Activated naive CD4-positive, alpha-beta T cell (primary cell): ENCODE measurements at places on chromosomes 16 and 17.

- DNase-seq, result no peak
Observed at GRCh38 chr16:58421529-58421928, 29.3 kb downstream of the GINS3 start.

- no peak for DNase-seq
Observed at GRCh38 chr17:44864831-44865230, 17.1 kb downstream of the HIGD1B start.

DNA sequence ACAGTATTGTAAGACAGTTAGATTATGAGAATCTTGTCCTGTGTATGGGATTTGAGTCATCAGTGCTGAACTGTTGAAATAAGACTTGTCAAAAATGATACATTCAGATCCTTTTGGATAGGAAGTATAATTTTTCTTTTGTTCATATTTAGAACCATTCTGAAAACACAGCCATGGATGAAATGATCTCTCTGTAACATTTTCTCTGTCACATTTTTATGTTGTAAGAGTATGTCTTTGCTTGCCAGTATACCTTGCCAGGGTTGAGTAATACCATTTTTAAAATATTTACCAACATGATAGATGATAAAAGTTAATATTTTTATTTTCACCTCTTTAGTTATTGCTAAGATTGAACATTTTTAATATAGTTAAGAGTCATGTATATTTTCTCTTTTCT is 45.0 kb downstream of the NSRP1 start:
- no peak for DNase-seq

DNA sequence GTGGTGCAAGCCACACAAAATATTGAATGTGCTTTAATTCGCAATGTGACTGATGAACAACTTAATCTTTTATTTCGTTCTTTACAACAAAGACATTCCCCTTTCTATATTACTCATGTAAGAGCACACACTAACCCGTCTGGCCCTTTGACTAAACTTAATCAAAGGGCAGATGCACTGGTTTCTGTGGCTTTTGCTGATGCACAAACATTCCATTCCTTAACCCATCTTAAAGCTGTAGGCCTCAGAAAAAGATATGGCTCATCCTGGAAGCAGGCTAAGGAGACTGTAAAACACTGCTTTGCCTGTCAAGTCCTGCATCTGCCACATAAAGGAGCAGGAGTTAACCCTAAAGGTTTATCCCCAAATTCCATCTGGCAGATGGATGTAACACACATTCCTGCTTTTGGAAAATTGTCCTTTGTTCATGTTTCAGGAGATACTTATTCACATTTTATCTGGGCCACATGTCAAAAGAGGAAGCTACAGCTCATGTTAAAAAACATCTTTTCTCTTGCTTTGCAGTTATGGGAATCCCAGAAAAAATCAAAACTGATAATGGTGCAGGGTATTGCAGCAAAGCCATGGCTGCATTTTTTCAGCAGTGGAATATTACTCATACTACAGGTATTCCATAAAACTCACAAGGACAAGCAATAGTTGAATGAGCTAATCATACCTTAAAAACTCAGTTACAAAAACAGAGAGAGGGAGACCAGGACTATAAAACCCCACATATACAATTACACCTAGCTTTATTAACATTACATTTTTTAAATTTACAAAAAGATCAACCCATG is 137.2 kb downstream of the AHSP start:
- no peak for DNase-seq

DNA sequence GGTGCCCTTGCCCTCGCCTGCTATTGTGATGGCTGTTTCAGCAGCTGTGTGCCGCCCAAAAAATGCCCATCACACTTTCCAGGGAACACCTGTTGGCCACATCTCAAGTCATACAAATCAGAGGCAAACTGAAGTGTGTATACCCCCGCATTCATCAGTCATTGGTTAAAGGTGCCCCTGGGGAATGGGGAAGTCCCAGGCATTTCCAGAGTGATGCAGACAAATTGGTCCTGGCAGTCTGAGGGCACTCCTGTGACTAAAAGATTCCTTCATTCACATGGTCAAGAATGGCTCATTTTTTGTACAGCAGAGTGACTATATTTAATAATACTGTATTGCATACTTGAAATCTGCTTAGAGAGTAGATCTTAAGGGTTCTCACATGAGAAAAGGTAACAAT is 102.9 kb upstream of the TMEM97 start:
- no peak for DNase-seq

DNA sequence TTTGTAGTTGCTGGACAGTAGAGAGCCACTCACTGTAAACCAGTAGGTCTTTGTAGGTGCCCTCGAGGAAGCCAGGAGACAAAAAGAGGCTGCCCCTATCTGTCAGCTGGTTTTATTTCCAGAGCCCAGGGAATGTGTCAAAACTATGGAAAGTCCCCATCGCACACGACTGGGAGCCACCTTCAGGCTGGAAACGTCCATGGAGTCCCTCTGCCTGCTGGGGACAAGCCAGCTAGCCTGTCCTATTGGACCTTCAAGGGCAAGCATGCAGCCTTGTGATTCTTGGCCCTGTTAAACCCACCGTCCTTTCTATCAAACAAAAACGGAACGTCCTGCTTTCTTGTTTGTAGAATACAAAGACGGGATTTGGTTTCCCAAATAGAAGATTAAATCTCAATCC is 289.8 kb downstream of the SLC39A11 start:
- no peak for DNase-seq

DNA sequence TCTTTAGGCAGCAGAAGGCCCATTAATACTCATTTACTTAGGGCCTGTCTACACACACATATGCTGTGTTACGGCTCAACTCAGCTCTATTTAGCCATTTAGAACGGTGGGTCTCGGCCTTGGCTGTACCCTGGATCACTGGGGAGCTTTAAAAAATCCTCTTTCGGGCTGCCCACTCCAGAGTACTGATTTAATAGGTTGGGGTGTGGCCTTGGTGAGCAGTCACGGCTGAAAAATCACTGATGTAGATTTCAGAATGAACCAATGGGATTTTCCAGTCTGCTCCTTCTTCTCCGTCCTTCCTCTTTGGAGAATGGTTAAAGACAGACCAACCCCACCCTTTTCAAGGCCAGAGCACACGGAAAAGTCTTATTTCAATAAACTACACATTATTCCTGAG is 223.5 kb downstream of the CCDC182 start:
- DNase-seq, result no peak

- no peak for DNase-seq
Observed at GRCh38 chr17:31078290-31078689, 16.5 kb upstream of the NF1 start.

GRCh38 chr17:82859431-82860403 is 19.9 kb upstream of the ZNF750 start:
- peak; percentile 28 for DNase-seq

DNA sequence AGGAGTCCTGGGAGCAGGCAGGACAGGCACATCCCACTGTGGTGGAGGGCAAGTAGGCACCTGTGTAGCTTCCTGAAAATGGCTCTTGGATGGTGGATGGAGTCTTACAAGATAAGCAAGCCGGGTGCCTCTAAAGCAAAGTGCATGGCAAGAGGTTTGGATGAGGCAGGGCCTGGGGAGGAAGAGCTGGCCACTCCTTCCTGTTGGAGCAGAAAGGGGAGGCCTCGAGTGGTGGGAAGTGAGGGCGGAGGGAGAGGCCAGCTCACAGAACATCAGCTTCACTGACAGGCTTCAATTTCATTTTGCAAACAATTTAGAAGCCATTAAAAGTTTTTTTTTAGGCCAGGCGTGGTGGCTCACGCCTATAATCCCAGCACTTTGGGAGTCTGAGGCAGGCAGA is 31.0 kb downstream of the CD300A start:
- no peak for DNase-seq

DNA sequence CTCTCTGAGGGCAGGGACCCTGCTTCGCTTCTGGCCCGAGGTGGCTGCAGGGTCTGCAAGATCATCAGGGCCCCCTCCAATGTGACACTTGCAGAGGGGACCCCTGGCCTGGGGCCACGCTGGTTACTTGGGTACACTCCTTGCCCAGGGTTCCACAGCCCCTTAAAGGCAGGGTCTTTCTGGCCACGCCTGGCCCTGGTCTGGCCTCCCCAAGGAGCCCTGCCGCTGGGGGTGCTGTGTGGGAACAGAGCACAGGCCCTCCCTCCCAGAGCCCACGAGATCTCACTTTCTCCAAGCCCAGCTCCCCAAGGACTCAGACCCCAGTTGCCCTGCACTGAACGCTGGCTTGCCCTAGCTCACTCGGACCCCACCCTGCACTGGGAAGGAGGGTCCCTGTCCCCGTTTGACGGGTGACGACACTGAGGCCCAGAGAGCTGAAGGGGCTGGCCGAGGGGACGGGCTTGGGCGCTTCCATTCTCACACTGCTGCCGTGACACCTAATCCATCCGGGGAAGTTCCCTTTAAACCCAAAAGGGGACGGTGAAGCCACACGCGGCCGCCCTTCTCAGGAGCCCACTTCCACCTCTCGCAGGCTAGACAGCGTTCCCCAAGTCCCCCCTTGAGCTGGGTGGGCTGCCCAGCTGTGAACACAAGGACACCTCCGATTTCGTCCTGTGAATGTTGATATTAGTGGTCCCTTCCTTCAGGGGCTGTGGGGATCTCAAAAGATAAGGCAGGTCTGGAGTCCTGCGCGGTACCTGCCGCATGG is 26.9 kb upstream of the OSGIN1 start:
- no peak for DNase-seq

- no peak for DNase-seq
Observed at GRCh38 chr17:29034510-29034909, 8.4 kb upstream of the PIPOX start.

DNA sequence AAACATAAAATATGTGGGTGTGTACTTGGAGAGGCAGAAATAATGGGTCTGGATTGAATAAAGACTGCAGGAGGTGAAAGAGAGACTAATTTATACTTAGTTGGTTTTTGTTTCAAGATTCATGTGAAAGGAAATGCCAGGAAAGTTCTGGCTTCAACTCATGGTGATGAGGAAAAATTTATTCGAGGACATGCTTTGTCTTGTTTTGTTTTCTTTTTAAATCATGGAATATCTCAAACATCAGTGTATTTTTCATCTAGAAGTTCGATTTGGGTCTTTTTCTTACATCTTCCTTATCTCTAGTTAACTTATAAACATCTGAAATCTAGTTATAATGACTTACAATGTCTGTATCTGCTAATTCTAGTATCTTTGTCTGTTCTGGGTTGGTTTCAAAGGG is 115.1 kb downstream of the CDK5R1 start:
- no peak for DNase-seq

GRCh38 chr16:29824589-29825144 is 4.4 kb downstream of the MVP start:
- no peak for DNase-seq
